ENCODE measurements at places on chromosomes 5 and 9.

- peak; percentile 1 for DNase-seq
These were observed 279.8 kb upstream of the POU5F2 start for GRCh38 chr5:94021246-94021645.

- DNase-seq: no peak
These were observed 122.6 kb downstream of the TMEM38B start for GRCh38 chr9:105816981-105817380.

- DNase-seq: no peak
These were observed 34.4 kb downstream of the ERGIC1 start for GRCh38 chr5:172868436-172868923.

GRCh38 chr5:181099602-181100086 is 31.3 kb downstream of the OR2V1 start:
- no peak for DNase-seq

DNA sequence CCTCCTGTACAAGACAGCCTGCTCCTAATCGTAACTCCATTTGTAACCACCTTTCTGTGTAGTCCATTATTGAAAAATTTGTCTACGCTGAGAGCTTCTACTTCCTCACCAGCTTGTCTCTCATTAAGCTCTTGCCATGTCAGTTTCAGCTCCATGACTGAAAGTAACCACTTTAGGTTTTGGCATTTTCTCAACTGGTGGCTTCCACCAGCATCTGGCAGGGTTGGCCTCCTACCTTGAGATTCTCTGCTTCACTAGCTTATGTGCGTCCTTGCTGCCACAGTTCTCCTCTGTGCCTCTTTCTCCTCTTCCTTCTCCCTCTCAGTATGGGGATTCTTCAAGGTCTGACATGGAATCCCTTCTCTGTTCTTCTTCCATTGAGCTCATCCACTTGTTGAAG is 31.8 kb downstream of the F2RL2 start:
- DNase-seq: no peak

- no peak for DNase-seq
These were observed 52.1 kb upstream of the RGMB start for GRCh38 chr5:98721231-98721928.

GRCh38 chr5:15191012-15191411 is 309.0 kb upstream of the FBXL7 start:
- DNase-seq: no peak

DNA sequence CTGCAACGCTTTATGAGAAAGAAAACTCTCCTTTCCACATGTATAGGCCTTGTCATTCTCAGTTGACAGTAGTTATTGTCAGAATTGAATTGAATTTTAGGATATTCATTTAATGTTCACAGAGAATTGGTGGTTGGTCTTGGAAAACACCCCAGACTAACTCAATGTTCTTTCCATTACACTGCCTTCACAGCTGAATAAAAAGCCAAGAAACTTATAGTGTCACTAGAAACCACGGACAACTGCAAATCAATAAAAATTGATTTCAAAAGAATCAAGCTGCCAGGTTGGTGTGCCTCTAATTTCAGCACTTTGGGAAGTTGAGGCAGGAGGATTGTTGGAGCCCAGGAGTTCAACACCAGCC is 38.9 kb upstream of the IQGAP2 start:
- no peak for DNase-seq

DNA sequence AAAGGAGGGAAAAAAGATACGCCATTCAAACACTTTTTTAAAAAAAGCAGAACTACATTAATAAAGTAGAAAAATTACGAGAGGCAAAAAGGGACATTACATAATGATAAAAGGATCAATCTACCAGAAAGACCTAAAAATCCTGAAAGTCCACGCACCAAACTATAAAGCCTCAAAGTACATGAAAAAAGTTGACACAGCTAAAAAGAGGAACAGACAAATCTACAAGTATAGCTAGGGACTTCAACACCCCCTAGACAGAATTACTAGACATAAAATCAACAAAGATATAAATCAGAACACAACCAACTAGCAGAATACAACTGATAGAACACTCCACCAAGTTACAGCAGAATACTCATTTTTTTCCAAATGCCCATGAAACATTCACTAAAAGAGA is 11.1 kb downstream of the CAMSAP1 start:
- DNase-seq: no peak

DNA sequence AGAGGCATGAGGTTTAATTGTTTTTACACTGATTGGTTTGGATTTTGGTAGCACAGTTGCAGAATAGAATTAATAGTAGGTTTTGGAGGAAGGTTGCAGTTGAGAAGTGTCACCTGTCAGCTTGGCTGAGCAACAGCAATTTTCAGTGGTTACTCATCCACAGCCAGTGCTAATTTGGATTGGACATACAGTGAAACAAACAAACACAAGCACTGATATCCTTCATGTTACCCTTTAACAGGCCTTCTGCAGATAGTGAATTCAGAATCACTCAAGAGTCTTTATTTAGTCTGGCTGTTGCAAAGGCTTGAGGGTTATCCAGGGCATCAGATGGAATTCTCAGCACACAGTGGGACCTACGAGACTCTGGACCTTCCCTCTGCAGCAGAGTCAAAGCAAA is 31.8 kb upstream of the POU4F3 start:
- DNase-seq: no peak

DNA sequence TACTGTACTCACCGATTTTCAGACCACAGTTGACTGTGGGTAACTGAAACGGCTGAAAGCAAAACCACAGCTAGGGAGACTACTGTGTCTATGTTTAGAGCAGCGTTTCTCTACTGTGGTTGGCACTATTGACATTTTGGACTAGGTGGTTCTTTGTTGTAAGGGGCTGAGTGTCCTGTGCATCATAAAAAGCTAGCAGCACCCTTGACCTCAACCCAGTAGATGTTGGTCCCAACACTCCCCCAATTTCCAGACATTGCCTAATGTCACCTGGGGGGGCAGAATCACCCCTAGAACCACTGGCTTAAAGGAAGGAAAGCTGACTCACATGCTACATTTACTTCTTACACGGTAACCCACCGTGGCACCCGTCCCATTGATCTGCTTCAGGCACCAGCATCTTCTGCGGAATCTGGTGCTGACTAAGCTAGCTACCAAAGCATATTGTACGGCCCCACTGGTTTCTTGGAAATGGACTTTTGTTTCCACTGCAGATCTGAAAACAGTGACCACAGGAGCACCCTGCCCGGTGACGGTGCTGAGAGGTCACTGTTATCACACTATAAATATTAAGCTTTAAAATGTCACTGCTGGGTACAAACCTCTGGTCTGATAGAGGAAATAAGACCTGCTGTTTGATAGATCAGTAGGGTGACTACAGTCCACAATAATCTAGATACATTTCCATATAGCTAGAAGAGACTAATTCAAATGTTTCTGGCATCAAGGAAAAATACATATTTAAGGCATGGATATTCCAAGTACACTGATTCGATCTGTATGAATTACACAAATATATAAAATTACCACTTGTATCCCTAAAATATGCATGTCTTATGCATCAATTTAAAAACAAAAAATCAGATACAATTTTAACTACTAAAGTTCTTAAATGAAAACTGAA is 151.4 kb downstream of the HSD17B3 start:
- DNase-seq: no peak

DNA sequence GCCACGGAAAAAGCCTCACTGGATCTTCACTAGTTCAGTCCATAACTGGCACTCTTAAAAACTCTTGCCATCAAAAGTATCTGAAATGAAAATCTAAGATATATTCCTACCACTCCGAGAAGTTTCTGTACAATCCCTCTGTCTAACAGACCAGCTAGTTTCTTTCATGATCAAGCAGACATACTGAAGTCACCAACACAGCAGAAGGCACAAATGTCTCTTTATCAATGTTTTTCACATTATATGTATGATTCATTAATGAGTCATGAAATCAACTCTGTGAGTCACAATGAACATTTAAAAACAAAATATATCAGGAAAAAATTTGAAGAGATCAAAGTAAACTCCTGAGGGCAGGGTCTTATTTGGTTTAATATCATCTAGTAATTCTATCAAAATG is 50.8 kb downstream of the F2R start:
- DNase-seq: no peak

- peak; percentile 35 for DNase-seq
These were observed 6.0 kb downstream of the PUM3 start for GRCh38 chr9:2837915-2838314.

GRCh38 chr5:133387621-133388020 is 224.7 kb downstream of the FSTL4 start:
- no peak for DNase-seq

GRCh38 chr5:67537439-67538148 is 341.0 kb upstream of the CD180 start:
- DNase-seq: no peak

GRCh38 chr5:120509053-120509452 is 45.0 kb downstream of the PRR16 start:
- DNase-seq: peak; percentile 18

All from tongue (tissue), 3 donors.